Progenitor cell of endocrine pancreas (in vitro differentiated cells): ENCODE measurements at places on chromosomes 3 and 15.

GRCh38 chr15:51262463-51262862 is 75.9 kb downstream of the CYP19A1 start:
- no peak for DNase-seq

GRCh38 chr3:158098834-158099424 is 7.3 kb downstream of the SHOX2 start:
- no peak for DNase-seq

GRCh38 chr3:105162448-105162847 is 204.3 kb upstream of the ALCAM start:
- DNase-seq = no peak

GRCh38 chr3:48505146-48505545 is 1.2 kb upstream of the SHISA5 start:
- no peak for DNase-seq

- no peak for DNase-seq
Observed at GRCh38 chr3:149207475-149207874, 14.2 kb downstream of the CP start.

- no peak for DNase-seq
Observed at GRCh38 chr3:15287565-15288330, 44.6 kb downstream of the SH3BP5 start.

- DNase-seq = no peak
Observed at GRCh38 chr3:100825574-100825973, 116.3 kb downstream of the TFG start.

GRCh38 chr15:67504796-67505195 is 16.1 kb upstream of the C15orf61 start:
- DNase-seq = no peak
